NCI-H1436 (cell line): ENCODE measurements at places on chromosomes 5 and 9.

GRCh38 chr5:141485321-141486055 lies 658 bp downstream of the PCDHGC4 start:
- DNase-seq: no peak

DNA sequence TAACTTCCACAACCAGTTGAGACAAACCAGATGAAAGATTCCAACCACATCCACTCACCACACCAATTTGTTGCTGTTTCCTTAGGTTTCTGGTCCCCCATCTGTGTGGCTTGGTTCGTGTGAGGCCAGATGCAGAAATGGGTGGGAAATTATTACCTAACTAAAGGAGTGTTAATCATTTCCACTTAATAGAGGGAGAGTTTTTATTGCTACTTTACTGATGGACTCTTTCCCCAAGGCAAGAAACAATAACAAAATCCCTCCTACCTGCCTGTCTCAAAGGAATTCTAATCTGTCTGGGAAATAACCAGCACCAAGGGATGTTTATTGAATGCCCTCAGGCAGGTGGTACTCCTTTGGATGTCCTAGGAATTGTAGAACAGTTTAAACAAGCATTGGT lies 76.3 kb downstream of the TMEM167A start:
- no peak for DNase-seq

- no peak for DNase-seq
Measured at GRCh38 chr9:2623288-2624050, 1.9 kb downstream of the VLDLR start.

- no peak for DNase-seq
Measured at GRCh38 chr5:160800375-160801275, 51.4 kb downstream of the ATP10B start.

DNA sequence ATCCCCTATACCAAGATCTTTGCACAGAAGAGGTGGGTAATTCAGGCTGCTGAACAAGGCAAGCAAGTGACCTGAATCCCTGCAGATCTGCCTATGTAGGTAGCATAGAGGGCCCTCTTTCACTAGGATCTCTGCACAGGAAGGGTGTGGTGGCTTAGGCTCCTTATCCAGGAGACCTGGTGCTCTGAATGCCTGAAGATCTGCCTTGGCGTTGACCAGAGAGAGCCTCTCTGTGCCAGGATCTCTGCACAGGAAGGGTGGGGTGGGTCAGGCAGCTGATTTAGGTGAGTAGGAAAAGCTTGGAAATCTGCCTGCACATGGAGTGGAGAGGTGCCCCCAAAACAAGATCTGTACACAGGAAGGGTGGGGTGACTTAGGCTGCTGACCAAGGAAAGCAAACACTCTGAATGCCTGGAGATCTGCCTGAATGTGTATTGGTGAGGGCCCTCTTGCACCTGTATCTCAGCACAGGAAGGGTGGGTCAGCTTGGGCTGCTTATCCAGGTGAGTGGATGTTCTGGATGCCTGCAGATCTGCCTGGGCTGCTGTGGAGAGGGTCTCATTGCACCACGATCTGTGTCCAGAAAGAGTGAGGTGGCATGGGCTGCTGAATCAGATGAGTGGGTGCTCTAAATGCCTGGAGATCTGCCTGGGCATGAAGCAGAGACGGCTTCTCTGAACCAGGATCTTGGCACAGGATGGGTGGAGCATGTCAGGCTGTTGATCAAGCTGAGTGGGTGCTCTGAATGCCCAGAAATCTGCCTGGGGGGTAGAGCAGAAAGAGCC lies 365.9 kb downstream of the DMAC1 start:
- no peak for DNase-seq

- no peak for DNase-seq
Measured at GRCh38 chr5:5271786-5272321, 131.7 kb downstream of the ADAMTS16 start.

DNA sequence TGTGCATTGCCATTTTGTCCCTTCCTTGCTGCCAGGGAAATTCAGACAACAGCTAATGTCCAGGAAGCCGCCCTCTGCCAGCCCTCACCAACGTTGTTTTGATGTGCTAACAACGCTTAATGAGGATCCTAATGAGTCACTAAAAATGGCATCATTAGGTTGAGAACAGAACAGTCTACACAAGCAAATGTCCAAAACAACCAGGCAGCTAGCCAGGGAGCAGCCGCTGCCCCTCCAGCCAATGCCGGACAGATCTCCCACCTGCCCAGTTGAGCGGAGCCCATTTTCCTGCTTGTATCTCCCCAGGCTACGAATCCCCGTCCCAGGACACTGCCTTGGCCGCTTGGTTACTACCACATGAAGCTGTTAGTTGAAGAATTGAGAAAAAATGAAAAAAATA lies 40.4 kb upstream of the UNC5A start:
- no peak for DNase-seq

DNA sequence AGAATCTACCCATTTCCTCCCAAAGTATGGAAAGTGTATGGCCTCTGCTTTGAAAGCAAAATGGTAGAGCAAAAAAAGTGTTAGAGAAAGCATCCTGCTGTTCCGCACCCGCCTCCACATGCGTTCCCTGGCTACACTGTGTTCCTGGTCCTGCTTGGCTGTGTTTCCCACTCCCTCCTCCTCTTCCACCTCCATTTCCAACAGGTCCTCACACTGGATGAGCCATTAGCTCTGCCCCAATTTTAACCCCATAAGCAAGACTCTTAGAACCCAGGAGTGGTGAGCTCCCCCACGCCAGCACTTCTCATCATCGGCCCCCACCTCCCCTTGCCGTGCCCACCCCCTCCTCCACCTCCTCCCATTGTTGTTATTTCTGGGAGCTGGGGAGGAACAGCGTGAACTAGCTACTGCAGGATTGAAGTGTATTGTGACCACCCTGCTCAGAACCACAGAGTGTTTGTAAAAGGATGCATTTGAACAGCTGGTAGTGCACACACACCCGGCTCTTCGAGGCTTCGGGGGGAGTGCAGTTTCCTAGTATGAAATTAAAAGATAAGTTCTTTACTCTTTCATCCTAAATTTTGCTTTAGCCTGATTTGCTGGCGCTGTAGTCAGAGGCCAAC lies 120.0 kb downstream of the PDZD2 start:
- no peak for DNase-seq

DNA sequence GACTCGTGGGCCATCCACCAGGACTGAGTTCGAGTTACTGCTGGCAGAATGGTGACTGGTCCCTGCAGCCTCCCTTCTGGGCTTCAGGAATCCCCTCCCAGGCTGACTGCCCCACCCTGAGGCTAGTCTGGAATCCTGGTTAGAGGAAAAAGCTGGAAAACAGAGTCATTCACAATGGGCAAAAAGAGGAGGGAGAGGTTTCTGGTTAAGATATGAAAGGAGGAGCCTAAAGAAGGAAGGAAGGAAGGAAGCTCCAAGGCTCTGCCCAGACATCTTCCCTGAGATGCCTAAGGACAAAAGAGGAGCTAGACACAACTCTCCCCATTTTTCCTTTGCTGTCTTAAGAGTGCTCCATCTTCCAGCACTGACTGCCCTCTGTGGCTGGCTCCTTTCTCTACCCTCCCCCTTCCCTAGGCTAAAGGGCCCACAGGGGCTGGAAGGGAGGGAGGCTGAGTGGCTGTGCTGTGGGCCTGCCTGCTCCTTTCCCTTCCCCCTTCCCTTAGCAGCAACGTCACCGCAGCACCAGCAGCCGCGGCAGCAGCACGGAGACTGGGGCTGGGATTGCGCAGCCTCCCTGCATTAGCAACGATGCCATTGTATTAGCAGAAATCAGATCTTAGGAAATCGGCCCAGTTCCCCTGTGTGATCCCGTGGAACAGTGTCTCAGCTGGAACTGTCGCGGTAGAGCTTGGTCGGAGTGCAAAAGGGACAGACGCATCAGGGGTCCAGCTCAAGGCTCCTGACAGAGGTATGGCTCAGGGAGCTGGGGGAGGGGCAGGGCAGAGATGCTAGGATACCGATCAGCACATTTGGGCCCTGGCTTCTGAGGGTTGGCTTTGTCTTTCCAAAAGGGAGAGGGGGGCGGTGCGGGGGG lies 48.7 kb downstream of the RUSC2 start:
- DNase-seq: no peak

DNA sequence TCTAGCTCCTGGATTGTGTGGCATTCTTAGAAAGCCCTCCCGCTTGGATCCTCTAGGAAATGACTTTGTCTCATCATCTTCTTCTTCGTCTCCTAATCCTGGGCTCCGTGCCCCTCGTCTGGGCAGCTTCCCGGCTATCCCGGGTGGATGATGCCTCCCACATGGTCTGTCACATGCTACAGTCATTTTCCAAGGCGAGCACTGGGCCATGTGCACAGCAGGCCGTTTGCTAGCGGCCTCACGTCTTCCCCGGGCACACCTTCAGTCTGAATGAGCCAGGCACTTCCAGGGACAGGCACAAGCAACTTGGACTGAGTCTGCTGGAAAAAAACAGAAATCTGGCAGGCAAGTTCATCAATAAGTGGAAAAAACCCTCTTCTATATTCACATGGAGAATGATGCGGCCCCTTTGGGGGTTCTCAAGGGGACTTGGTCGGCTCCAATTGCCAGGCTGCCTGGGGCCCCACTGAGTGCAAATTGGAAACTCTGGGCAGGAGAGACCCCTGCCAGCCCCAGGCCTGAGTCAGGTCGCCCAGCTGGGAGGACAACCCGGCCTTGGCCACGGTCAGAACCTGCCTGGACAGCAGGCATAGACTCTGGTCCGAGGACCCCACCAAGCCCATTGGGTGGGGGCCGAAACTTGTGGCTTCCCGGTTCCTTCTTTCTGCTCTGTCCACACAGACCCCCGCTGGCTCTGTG lies 11.1 kb upstream of the WNK2 start:
- no peak for DNase-seq
